ENCODE measurements at places on chromosomes 6 and 20. TPM values are rescaled to one million over a fixed set of nuclear protein-coding genes. Genes with fewer than 3 reads are reported as not detected.

GRCh38 chr6:155333414-155333813 is 19.1 kb upstream of the TFB1M start:
- no peak for DNase-seq

- DNase-seq: peak; percentile 29
Observed at GRCh38 chr6:46324706-46325105, 153.9 kb upstream of the ENPP5 start.

DNA sequence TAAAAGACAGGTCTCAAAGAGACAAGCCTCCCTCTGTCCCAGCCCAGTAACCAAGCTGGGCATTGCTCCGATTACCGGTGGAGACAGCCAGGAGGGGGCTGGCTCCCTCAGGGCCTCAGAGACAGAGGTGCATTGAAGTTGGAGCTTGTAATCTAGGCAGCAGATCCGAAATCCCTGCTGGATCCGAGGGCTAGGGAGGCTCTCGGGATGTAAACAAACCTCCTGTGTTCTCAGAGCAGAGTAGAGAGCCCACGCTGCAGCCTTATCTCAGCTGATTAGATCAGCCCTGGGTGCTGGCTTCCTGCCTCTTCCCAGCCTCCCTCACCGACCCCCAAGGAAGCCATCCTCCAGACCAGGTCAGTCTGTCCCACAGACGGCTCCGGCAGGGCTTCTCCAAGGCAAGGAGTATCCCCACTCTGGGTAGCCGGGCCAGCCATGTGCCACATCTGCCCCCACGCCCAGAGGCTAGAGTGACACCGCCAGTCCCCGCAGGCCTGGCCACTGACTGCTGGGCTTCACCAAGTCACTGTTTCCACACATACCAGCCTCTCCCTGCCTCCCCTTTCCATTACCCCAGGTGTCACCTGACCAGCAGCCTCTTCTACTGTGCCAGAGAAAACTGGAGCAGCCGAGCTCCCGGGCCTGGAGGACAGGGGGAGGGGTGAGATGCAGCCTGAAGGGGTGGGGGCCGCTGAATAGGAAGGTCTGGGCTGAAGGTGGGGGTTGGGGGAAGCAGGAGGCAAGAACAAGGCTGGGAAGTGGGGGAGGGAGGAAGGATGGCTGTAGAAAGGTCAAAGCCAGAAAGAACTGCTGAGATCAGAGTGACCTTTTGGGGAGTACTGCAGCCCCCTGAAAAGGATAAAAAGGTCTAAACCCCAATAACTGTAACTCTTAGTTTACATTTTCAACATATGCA is 6.0 kb downstream of the SDC4 start:
- DNase-seq: no peak

GRCh38 chr6:138716971-138717665 is 56.5 kb upstream of the CCDC28A start:
- no peak for DNase-seq

TMEM151B gene
- total RNA-seq: not detected

DNA sequence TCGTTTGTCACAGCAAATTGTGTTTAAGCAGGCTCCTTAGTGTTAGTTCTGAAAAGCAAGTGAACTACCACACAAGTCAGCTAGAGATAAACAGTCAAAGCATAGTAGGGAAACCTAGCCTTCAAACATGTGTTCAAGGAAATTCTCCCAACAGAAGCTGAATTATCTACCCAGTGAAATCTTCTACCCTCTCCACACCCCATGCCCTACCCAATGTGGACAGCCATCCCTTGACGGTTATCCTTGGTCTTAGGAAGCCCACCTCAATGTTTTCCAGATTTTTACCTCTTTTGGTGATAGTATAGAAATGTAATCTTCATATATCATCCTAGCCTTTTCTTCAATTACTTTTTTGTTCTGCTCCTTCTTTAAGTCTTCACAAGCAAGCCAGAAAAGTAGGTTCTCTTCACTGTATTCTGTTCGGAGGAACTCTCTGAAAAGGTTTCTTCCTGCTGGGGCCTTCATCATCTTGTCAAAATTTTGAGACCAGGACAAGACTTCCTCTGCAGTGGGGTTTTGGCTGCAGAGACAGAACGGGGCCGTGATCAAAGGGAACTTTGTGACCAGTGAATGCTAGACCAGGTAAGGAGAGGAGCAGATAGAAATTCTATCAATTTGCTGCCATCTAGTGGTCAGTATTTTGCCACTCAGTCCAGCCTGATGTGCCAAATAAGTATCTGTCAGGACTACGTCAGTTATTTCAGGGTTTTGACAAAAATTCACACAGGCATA is 21.6 kb upstream of the MTRF1L start:
- DNase-seq: peak; percentile 53

- no peak for DNase-seq
Observed at GRCh38 chr20:54351371-54352136, 123.8 kb upstream of the DOK5 start.

POPDC3 gene
- 64.8 TPM for total RNA-seq

DNA sequence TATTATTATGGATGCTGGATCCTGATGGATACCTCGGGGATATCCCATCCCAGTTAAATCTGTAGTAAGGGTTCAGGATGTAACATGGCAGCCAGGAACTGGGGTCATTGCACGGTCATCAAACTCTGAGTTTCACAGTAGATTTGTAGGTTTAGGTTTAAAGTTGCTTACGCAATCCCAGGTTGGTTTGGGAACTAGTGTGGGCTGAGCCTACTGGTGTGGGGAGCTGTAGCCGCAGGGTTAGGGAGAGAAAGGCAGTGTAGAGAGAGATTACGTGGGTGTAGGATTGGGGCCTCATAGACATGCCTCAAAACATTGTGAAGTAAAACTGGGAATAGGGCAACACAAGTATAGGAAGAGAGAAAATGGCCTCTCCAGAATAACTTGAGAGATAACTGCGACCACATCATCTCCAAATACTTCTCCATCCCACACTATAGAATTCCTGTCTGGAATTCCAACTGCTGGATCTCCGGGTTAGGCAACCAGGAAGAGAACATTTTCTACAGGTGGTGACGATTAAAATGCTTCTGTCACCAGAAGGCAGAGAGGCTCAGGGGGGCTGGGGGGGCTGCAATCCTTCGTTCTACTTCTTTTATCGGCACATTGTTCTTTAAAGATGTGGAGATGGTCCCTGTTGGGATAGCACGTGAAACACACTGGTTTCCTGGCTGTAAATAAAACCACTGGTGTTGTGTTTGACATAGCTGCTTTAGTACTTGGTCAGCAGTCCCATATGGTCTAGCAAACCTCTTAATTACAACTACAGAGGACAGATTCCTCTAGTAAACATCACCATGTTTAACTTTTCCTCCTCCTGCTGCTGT is 44.9 kb upstream of the TMEM170B start:
- no peak for DNase-seq

DNA sequence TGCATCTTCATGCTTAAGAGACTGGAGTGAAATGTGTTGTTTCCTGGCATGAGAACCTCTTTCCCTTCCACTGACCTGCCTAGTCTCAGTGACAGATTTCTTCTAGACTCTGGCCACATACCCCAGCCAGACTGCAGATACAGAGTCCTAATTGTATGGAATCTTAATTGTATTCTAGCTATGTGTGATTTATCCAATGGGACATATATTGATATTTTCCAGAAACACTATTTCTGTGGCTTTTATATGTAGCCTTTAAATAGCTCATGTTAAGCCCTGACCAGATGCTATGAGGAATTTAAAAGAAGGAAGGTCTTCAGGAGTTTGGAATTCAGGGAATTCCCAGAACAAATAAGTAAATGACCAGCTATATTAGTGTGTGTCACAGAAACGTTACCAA is 99.0 kb downstream of the FIG4 start:
- DNase-seq: peak; percentile 70

DNA sequence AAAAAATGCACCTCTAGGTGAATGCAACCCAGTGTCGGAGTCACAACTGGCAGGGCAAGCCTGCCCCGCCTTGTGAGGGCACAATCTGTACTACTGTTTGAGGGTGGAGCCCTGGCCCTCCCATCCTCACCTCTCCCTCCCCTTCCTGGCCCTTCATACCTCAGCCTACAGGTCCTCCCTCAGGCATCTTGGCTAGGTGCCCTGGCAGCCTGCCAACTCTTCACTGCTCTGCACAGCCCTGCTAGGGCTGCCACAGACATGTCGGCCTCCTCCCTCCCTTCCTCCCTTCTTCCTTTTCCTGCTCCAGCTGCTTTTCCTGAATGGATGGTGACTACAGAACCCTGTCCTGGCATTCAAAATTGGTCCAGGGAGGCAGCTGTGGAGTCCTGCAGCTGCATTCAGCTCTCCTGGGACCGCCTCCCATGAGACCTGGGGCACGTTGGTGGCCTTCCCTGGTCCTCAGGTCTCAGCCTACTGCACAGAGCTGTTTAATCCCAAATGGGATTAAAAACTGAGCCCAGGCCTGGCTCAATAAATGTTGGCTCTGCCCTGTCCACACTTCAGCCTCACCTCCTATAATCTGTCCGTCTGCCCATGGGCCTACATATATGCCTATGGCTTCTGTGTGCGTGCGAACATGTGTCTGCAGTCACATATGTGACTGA is 52.7 kb downstream of the CDH22 start:
- DNase-seq: no peak

DNA sequence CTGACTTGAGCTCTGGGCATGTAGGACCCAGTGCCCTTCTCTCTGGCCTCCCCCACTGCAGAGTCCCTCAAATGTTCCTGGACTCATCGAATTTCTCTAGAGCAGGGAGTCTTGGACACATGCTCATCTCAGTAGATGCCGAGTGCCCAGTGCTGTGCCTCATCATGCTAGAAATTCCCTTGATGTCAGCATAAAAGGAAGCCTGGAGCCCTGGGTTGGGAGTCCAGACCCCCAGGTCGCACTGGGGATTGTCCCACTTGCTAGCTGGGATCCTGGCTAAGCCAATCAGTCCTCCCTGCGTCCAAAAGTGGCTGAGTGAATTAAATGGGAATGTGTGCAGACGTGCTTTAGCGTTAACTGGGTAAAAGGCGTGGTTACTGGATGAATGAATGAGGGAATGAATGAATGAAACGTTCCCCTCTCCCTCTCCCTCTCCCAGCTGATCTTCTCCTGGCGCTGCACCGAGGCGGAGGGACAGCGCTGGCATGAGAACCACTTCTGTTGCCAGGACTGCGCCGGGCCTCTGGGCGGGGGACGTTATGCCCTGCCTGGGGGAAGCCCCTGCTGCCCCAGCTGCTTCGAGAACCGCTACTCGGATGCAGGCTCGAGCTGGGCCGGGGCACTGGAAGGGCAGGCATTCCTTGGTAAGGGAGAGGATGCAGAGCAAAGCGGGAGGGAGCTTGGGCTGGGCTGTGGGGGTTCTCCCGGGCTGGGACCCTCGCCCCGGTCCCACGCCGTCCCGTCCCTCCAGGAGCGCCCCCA is 1.6 kb upstream of the TOMM6 start:
- DNase-seq: no peak

- no peak for DNase-seq
Observed at GRCh38 chr20:56800088-56800487, 171.0 kb downstream of the TFAP2C start.

BNIP5 gene
- not detected for total RNA-seq

SLC17A3 gene
- total RNA-seq: not detected

ELOVL2 gene
- 0.06 TPM for total RNA-seq

GRCh38 chr6:168948990-168949531 is 304.6 kb downstream of the THBS2 start:
- no peak for DNase-seq

DNA sequence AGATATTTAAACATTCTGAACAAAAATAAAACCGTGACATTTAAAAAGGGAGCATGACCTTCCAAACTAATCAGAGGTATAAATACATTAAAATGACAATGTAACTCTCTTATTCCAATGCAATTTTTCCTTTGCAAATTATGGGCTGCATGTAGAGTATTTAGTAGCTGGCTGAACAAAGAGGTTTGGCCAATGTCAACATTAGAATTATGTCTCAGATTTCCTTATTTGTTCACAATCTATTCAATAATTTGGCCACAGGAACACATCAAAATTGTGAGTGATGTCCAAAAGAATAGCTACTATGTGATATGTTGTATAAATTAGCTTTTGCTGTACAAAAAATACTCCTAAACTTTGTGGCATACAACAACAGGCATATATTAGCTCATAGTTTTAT is 580.0 kb upstream of the MARCKS start:
- DNase-seq: no peak

DNA sequence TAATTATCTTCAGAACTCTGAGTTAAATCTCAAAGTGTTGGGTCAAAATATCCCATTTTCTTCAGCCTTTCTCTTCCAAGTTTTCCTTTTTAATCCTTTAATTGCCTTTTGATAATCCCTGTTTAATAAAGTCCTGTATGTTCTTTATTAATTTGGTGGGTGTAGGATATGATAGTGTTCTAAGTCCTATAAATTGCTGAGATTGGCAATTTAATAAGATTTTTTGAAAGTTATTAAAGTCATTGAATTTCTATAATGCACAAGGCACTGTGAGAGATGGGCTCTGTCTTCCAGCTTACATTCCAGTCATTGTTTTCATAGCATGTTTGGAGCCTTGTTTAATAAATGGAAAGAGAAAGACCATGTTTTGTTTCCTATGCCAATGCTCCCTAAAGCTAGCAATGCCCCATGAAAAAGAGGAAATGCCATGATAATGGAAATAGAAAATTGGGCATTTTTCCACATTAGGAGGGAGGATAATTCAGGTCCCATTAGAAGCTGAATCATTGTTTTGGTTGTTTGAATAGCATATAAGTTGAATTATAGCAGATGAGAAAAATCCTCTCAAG is 404.8 kb downstream of the CD109 start:
- no peak for DNase-seq

- DNase-seq: no peak
Observed at GRCh38 chr6:83431545-83432155, 799 bp upstream of the ME1 start.

GRCh38 chr6:147203311-147204059 is 732 bp upstream of the STXBP5 start:
- peak; percentile 82 for DNase-seq

DNA sequence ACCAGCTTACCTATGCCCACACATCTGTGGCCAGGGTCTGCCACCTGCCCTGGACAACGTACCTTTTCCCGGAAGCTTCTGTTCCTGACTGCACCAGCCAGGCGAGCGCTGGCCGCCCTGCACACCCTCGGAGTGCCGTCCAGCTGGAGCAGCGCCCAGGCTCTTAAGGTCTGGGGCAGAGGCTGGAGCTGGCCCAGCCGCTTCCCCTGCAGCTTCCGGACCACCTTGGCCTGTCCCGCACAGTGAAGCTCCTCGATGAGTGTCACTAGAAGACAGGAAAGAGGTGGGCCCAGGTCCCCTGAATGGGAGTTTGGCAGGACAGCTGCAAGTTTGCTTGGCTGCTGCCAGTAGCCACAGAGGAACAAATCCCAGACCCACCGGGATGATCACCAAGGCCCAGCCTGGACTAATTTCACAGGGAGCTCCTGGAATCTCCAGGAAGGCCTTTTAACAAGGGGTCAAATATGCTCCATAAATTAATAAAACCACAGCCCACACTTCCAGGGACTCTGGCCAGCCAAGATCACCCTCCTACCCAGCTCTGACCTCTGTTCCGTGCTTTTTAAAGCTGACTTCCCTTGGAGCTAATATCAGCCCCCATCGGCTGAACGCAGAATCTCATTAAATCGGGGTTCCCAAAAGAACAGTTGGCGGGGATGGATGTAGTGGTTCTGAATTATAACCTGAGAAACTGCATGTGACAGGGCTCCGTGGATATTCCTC is 82.3 kb downstream of the PTPN1 start:
- DNase-seq: no peak

- DNase-seq: no peak
Observed at GRCh38 chr6:93047033-93047432, 372.3 kb downstream of the EPHA7 start.
